ENCODE measurements at places on chromosomes 6 and 20.

DNA sequence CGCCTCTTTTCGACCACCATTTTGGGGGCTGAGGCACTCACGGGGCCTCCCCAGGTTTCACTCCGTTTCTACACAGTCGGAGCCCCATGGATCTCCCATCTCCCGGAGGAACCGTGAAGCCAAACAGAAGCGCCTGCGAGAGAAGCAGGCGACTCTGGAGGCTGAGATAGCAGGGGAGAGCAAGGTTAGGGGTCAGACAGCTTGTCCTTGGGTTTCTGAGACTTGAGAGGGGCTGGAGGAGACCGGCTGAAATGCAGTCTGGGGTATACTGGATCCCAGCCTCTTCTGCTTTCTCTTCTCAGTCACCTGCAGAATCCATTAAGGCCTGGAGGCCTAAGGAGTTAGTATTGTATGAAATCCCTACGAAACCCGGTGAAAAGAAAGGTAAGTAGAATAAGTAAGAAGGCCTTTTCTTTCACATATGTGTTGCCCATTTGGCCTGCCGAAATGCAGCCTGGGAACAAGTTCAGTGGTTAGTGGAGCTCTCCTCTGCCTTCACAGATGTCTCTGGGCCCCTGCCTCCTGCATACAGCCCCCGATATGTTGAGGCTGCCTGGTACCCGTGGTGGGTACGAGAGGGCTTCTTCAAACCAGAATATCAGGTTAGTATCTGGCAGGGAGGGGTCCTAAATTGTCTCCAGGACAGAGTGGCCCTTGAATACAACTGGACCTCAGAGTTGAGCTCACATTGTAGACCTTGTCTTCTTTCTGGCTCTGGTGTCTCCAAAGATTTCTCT, 984 bp downstream of the VARS2 start:
- DNase-seq: no peak

DNA sequence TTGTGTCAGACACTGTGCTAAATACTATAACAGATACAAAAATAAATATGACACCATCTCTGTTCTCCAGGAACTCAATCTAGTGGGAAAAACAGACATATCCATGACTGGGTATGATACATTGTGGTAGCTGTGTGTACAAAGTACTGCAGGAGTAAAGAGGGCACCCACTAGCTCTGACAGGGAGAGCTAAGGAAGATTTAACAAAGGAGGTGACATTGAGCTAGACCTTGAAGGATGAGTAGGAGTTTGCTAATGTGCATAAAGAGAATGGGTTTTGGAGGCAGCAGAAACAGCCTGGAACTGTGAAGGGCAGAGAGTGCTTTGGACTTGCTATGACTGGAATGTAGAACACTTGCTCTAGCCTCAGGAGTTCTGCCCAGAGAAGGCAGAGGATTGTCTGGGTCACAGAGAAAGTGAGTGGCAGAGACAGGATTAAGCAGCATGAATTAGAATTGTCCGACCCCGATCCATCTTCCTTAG, 14.4 kb downstream of the MMP24 start:
- no peak for DNase-seq

DNA sequence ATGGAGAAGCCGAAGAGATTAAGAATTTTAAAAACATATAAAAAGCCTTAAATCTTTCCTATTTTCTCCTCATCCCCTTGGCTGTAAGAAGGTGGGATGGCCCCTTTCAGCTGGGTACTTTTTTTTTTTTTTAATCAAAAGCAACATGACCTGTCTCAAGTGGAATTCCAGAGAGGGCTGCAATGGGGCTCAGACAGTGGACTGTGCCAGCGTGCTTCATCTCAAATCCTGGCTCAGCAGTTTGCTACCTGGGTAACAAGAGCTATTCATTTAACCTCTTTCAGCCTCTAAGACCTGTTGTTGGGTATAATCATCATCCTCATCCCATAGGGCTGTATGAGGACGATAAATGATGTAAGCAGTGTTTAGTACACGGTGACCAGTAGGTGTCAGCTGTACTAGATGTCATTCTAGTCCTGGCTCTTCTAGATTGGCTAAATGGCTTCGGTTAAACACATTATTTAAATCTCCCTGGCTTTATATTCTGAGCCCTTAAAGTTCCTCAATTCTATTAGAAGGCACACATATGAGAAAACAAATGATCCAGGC, 6.9 kb upstream of the PPP1R3G start:
- no peak for DNase-seq

DNA sequence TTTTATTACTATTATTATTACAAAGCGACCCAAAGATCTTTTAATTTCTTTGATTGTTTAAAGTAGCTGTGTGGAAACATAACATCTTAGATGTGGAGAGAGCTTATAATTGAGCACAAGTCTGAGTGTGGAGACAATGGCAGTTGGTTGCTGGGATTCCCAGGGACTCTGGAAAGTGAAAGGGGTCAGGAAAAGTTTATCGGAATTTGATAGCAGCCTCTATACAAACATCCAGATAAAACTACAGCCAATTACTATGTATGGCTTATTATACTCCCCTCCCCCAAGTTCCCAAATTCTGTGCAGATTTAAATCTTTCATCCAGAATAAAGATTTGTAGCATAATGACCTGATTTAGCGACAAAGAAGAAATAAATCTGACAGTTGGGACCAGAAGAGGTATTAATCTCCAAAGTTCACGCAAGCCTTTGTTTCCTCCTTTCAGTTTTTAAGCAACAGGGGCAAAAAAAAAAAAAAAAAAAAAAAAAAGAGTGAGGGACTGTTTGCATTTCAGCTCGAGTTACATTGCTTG, 121.4 kb upstream of the MAP3K7 start:
- no peak for DNase-seq

DNA sequence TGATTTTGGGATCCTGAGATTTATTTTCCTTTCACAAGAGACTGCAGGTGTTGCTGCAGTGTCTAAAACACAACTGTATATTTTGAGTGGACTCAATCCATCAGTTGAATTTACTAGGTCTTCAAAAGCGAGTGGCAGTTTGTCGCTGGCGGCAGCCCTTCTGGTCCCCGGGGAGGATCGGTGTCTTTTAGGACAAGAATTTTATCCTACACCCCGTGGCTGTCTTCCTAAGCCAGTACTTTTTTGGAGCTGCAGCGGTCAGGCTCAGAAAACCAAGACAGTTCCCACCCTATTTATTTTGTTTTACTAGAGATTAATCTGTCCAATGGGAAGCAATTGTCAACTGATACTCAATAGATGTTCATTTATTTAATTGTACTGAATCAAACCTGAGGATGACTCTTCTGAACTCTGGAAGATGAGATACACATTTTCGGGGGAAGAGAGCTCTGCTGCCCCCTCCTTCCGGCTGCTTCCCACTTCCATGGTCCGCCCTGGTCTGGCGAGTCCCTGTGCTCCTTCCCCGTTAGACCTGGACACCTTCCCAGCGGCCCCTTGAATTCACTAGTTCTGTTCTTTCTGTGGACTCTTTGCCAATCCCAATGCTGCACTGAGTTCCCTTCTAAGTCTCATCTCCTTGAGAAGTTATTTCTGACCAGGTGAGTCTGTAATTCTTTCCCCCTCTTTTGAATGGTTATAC, 90.6 kb downstream of the ERMARD start:
- no peak for DNase-seq

DNA sequence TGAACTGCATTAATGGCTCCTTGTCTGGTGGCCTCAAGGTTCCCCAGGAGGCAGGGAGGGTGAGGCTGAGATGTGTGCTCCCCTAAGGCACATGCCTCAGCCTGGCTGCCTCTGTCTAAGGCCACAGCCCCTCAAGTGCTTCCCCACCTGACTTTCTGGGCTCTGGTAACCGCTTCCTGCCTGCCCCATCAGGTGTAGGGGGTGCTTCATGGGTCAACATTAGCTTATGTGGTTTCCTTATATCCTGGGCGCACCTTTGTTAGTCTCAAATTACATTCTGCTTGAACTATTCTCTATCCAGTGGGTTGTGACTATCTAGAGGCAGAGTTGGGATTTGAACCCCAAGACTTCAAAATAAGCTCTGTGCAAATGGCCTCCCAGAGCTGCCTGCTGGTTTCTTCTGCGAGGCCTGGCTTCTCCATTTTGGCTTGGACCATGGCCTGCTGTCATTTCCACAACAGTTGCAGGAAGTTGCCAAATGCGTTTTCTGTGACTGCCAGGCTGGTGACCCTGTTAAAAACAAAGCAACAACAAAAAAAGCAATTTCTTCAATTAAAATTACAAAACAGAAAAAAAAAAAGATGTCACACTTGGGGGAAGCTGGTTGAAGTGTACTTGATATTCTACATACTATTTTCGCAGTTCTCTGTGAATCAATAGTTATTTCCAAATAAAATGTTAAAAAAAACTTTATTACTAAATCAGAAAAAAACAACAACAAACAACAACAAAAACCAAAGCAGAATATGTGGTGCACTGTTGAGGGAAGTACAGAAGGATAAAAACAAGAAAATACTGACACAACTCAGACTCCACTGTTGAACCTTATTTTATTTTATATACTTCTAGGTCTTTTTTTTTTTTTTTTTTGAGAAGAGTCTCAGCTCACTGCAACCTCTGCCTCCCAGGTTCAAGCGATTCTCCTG, 20.0 kb upstream of the ZNFX1 start:
- DNase-seq: no peak

GRCh38 chr6:110298916-110299315, 59.2 kb downstream of the METTL24 start:
- DNase-seq: no peak

GRCh38 chr20:51237278-51237677, 214.4 kb upstream of the KCNG1 start:
- DNase-seq: no peak

DNA sequence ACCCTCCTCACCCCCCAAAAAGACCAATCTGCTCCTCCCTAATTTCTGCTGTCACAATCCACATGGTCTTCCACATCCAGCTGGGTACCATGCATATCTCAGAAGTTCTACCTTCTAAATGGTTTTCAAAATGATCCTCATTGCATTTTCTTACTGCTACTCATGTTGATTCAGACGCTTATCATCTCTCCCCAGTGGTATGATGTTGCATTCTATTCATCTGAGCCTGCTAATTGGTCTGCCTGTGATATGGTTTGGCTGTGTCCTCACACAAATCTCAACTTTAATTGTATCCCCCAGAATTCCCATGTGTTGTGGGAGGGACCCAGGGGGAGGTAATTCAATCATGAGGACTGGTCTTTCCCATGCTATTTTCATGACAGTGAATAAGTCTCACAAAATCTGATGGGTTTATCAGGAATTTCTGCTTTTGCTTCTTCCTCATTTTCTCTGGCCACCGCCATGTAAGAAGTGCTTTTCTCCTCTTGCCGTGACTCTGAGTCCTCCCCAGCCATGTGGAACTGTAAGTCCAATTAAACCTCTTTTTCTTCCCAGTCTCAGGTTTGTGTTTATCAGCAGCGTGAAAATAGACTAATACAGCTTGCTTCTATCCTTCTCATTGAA, 41.4 kb upstream of the CLIC5 start:
- DNase-seq: no peak

- no peak for DNase-seq
Observed at GRCh38 chr6:64012351-64013001, 376.9 kb downstream of the PHF3 start.

DNA sequence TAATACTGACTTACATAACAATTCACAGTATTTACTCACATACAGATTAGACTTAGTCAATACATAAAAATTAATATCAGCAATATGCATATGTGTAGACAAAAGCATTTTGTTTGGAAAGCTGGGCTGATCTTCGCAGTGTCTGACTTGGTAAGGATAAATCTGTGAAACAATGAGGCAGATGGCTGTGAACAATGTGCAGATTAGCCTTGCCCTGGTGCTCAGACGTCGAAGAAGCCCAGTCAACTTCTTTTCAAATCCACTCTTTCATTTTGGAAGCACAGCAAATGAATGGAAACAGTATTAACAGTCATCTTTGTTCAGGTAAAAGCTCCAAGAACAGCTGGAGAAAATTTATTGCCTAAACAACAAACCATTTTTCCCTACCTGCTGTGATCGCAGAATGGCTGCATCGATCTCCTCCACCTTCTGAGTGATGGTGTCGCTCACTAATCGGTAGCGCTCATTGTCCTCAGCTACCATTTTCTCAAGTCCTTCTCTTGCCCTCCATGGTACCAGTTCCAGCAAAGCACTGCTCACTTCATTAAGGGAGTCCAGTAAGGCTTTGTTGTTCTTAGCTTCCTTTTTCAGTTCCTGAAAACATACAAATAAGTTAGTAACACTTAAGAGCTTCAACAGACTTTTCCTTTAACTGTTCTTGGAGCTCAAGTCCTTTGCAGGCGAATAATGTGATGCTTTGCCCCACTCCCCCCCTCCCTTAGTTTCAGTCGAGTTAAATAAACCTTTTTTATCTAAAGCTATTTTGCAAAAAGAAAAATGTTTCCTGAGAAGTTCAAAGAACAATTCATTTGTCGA, 116.5 kb downstream of the DST start:
- DNase-seq: no peak

GRCh38 chr6:22399693-22400092, 102.9 kb upstream of the PRL start:
- no peak for DNase-seq

DNA sequence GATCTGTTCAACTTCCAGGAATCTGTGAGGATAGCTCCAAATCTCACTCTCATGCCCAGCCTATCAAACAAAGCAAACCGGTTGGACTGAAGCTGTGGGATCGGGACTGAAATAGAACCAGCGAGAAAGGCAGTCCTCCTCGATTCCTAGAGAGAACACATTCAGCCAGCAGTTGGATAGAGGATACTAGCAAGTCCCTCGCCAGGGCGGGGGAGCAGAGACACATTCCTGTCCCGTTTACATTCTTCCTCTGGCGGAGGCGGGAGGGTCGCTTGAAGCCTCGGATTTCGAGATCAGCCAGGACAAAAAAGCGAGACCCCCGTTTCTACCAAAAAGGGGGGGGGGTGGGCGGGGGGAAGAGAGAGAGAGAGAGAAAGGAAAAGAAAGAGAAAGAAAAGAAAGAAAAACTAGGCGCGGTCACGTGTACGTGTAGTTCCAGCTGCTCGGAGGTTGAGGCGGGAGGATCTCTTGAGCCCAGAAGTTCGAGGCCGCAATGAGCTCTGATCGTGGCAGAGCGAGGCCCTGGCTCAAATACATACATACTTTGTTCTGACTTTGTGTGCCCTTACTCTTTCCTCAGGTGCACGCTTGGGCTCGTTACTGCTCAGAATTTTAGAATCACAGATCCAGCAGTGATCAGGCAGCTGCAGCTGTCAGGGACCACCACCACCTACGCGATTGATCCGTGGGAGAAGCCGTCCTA, 19.5 kb downstream of the ZNF311 start:
- DNase-seq: no peak

DNA sequence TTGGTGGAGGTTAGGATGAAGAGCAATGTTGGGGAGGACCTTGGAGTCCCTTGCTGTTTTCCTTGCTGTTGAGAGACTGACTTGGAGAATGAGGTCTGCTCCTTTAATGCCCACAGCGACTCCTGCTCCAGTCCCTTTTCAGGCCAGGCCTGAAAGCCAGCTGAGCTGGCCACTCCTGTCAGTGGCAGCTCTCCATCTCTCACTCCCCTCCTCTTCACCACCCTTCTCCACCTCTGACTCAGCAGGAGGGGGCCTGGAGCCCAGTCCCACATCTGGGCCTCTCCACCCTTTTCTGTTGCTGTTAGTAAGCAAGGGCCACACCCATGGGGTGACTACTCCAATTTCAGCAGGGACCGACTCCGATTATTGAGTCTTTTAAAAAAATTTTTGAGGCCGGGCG, 2.2 kb downstream of the SNX21 start:
- DNase-seq: no peak

GRCh38 chr20:62495749-62496567, 20.2 kb upstream of the GATA5 start:
- no peak for DNase-seq
